Stimulated activated CD4-positive, alpha-beta T cell treated with anti-CD3 and anti-CD28 coated beads, TNF-alpha, amount 100 ng/mL, for 24 hours (primary cell): ENCODE measurements at places on chromosomes 12 and 14.

- no peak for DNase-seq
Measured at GRCh38 chr12:84463741-84464495, 448.7 kb downstream of the SLC6A15 start.

- DNase-seq: no peak
Measured at GRCh38 chr14:32027255-32027939, 49.7 kb upstream of the ARHGAP5 start.

GRCh38 chr14:22180045-22180444, 409.0 kb downstream of the DAD1 start:
- no peak for DNase-seq

GRCh38 chr14:100604121-100604501, 16.9 kb upstream of the BEGAIN start:
- DNase-seq: no peak

GRCh38 chr14:74049876-74050495, 30.8 kb downstream of the BBOF1 start:
- no peak for DNase-seq

- DNase-seq: no peak
Measured at GRCh38 chr14:87805315-87805723, 187.7 kb downstream of the GALC start.

GRCh38 chr12:26128168-26128567, 3.3 kb upstream of the BHLHE41 start:
- no peak for DNase-seq

GRCh38 chr12:6376079-6376869, 911 bp upstream of the SCNN1A start:
- DNase-seq: no peak

GRCh38 chr12:75981247-75982168, 50.1 kb downstream of the PHLDA1 start:
- no peak for DNase-seq

DNA sequence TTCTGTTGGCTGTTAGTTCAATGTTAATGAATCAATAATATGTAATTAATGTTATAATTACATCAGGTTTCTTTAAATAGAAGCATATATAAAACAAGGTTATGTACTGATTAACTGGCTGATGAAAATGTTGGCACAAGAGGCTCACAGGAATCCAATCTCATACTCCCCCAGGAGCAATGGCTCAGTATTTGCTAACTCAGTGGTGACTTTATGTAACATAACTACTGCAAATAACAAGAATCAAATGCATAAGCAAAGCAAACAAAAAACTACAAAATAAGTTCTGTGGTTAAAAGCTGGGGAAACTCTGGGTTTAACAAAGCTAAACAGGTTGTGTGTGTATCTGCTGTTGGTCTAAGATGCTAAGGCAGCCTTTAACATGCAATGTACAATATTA, 27.7 kb upstream of the BBS10 start:
- DNase-seq: no peak

DNA sequence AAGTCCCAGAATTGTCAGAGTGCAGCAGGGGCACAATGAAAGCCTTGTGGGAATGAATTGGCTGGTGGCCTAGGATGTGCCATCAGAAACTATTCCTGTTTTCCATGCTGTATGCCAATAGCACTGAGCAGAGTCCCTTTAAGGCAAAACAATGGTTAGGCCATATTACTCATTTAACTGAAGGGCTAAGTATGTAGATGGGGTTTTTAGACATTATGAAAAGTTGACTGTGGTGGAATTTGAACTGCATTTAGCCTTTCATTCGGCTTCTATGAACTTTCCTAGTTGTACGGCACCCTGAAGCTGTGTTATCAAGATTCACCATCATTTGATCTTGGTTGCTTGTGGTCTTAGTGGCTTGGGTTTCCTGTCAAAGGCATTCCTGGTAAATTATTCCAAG, 24.8 kb downstream of the IL26 start:
- no peak for DNase-seq

- no peak for DNase-seq
Measured at GRCh38 chr14:86518298-86518697, 988.4 kb downstream of the FLRT2 start.

GRCh38 chr12:2461645-2462044, 333.1 kb upstream of the FKBP4 start:
- no peak for DNase-seq

- no peak for DNase-seq
Measured at GRCh38 chr14:71062581-71063303, 155.5 kb downstream of the PCNX1 start.

- DNase-seq: no peak
Measured at GRCh38 chr12:6372403-6373003, 2.9 kb downstream of the SCNN1A start.
